ENCODE measurements at places on chromosomes 11 and 22. TPM values are rescaled to one million over a fixed set of nuclear protein-coding genes. Genes with fewer than 3 reads are reported as not detected.

The TUBA8 gene
- total RNA-seq, result 16.4 TPM

The DUSP8 gene
- total RNA-seq, result 8.5 TPM

The CRYAB gene
- 400 TPM for total RNA-seq

The OR2D2 gene
- not detected for total RNA-seq

The CRYBA4 gene
- total RNA-seq, result not detected

The PGR gene
- total RNA-seq, result 6.3 TPM

The UPB1 gene
- total RNA-seq, result 0.83 TPM

The PARVG gene
- total RNA-seq, result 8.9 TPM

The SMC1B gene
- not detected for total RNA-seq

The GGT5 gene
- total RNA-seq, result 31.8 TPM

The MUC5B gene
- total RNA-seq, result under 0.01 TPM

The CBX6 gene
- 139 TPM for total RNA-seq

The OR1S1 gene
- not detected for total RNA-seq

The CHRM1 gene
- 0.40 TPM for total RNA-seq

The PDE2A gene
- 48.2 TPM for total RNA-seq
